RWPE1 (cell line): ENCODE measurements at places on chromosomes 4 and X.
A peak's percentile ranks its signal among the peaks of the same experiment; 100 is the strongest.

GRCh38 chr4:75169020-75169419 is 236.1 kb downstream of the PARM1 start:
- no peak for DNase-seq

- no peak for DNase-seq
Measured at GRCh38 chr4:120809518-120809917, 113.0 kb downstream of the PRDM5 start.

DNA sequence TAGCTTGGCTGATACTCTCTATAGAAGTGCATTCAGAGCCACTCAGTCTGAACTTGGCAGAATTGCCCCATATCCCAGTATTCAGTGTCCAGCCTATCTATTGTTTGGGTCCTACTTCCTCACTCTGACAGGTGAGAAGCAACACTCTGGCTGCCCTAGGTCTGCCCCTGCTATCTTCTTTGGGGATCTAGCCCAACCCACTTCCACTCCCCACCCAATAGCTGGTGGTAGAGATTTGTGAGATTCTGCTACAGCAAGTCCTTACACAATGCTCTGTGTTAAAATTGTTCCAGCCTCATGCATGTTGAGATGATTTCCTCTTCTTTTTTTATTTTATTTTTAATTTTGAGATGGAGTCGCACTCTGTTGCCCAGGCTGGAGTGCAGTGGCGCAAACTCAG is 67.6 kb downstream of the TRIM2 start:
- DNase-seq, result no peak

DNA sequence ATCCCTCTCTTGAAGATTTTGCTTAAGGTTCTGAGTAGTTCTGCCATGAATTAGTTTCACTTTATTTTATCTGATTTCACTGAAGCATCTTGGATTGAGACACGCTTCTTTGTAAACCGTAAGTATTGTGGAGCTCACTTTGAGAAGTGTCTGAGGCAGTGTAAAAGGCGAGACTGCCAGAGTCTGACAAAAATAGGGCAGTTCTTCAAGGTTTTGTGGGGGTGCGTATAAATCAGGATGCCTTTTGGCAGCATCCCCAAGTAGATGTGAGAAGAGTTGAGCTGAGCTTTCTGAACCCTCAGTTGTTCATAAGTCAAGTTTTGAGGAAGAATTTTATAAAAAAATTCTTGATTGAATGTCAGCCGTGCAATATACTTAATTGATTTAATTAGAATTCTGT is 76.3 kb downstream of the RBPJ start:
- no peak for DNase-seq

DNA sequence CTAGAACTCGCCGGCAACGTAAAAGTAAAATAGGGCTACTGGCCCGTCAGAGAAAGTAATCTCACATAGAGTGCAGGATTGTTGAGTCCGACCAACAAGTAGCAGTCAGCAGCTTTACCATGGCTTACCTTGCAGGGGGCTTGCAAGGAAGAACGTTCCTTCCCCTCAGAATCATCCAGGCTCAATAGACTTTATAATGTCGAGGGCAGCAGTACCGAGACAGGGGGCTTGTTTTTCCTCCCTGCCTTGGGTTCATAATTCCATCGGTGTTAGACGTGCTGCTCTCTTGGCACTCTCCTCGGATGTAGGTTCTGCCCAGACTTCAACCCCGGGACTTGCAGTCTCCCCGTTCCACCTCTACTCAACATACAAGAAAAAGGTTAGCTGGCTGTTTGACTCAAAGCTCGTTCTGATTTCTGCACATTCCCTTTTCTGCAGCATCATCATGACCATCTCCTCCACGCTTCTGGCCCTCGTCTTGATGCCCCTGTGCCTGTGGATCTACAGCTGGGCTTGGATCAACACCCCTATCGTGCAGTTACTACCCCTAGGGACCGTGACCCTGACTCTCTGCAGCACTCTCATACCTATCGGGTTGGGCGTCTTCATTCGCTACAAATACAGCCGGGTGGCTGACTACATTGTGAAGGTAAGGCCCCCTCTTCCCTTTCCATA is 1.5 kb downstream of the SLC10A4 start:
- DNase-seq, result no peak

- DNase-seq, result no peak
Measured at GRCh38 chr4:6876440-6876839, 33.2 kb upstream of the TBC1D14 start.

- DNase-seq, result peak; percentile 2
Measured at GRCh38 chrX:51893931-51894696, 691 bp downstream of the MAGED1 start.

DNA sequence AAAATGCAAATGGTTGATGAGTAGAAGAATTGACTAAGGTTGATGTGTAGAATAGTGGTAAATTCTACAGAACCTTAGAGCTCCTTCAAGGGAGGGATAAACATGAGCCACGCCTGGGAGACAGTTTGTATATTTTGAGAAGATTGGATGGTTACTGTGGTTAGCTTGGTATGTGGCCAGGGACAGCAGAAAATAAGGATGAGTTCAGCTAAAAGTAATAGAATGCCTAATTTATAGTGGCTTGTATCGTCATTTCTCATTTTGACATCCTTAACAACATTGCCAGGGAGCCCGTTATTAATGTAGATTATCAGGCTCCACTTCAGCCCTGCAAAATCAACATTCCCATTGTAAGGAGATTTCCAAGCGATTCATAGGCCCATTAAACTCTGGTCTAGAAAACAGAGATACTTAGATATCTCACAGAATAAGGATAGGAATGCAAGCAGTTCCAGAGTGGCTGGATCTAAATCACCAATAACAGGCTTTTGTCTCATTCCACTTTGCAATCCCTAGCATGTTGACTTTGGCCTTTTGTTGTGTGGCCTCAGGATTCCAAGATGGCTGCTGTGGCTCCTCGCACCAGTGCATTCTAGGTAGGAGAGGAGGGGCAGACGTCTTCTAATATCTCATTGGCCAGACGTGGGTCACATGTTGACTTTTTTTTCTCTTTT is 6.4 kb upstream of the PTTG2 start:
- no peak for DNase-seq

DNA sequence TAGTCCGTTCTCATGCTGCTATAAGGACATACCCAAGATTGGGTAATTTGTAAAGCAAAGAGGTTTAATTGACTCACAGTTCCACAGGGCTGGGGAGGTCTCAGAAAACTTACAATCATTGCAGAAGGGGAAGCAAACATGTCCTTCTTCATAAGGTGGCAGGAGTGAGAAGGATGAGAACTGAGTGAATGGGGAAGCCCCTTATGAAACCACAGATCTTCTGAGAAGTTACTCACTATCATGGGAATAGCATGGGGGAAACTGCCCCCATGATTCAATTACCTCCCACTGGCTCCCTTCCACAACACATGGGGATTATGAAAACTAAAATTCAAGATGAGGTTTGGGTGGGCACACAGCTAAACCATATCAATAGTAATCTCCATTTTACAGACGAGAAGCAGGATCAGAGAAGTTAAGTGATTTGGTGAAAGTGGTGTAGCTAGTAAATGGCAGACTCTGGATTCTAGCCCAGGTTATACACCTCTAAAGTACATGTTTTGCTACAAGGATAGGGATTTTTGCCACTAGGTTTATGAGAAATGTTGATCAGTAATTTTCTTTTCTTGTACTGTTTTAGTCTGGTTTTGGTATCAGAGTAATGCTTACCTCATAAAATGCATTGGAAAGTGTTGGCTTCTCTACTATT is 47.3 kb upstream of the C1GALT1C1 start:
- no peak for DNase-seq

GRCh38 chrX:104833401-104833800 is 267.4 kb downstream of the IL1RAPL2 start:
- DNase-seq, result no peak

- DNase-seq, result no peak
Measured at GRCh38 chr4:31007858-31008257, 287.7 kb downstream of the PCDH7 start.

DNA sequence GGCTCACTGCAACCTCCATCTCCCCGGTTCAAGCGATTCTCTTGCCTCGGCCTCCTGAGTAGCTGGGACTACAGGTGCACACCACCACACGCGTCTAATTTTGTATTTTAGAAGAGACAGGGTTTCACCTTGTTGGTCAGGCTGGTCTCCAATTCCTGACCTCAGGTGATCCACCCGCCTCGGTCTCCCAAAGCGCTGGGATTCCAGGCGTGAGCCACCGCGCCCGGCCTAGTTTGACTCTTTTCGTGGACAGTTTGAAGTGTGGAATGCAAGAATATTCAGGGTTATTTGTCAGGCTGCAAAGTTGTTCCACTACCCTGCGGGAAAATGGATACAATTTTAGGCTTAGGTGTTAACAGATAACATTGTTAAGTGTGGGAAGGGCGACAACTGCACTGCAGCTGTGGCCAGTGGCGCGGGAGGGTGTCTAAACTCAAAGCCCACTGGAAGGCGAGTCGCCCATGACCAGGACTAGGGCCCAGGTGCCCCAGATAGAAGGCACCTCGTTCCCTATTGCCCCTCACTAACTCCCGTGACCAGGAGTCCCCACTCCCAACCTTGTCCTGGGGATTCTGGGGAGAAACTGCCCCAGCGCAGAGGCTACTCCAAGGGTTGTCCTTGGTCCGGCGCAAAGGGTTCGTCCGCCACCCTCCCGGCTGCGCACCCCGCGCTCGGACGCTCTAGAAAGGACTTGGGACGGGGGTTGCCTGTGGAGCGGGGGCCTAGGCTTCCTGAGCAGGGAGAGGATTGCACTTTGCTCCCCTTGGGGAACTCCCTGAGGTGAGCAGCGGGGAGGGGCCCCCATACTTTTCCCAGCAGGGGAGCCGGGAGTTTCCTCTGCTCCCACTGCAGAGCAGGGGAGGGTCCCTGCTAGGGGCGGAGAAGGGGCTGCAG is 1.1 kb upstream of the CD99 start:
- DNase-seq, result no peak

GRCh38 chr4:19910861-19911525 is 340.7 kb upstream of the SLIT2 start:
- DNase-seq, result no peak

GRCh38 chr4:165133150-165133549 is 20.5 kb upstream of the TMEM192 start:
- no peak for DNase-seq

DNA sequence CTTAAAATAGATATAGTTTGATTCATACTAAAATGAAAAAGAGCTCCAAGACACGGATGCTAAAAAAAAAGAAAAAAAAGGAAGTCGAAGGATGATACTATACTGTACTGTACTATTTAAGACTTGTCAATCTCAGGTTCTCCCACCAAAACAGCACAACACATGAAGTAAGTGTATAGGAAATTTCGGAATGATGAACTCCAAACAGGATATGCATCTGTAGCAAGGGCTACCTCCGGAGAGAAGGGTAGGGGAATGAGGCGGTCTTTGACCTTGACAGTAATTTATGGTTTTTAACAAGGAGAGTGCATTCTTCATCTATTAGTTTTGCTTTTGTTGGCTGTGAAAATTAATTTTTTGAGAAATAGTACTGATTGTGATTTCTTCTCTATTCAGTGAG is 541 bp upstream of the FIP1L1 start:
- DNase-seq, result no peak

GRCh38 chr4:163447481-163447880 is 26.1 kb downstream of the TKTL2 start:
- no peak for DNase-seq

GRCh38 chr4:139817657-139818452 is 152.2 kb downstream of the MGST2 start:
- no peak for DNase-seq
